ENCODE measurements at places on chromosomes 7 and 10.

GRCh38 chr10:128912568-128913311, 554.3 kb upstream of the MGMT start:
- no peak for DNase-seq

GRCh38 chr7:99035723-99036545, 108.0 kb downstream of the SMURF1 start:
- no peak for DNase-seq

DNA sequence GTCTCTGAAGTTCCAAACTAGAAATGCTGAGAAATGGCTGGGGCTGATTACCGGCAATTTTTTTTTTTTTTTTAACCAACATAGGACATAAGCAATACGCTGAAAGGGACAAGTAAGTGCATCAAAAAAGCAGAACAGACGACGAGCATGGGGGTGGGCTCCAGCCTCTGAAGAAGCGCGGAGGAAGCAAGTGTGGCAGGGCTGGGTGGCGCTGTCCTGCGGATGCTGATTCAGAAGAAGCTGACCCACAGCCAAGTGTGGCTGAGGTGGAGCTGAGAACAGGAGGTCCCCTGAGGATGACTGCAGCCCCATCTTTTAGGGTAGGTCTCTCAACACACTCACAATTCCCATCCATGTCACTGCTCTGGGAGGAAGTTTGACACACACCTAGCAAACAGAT, 65.6 kb downstream of the CTBP2 start:
- DNase-seq, result peak; percentile 51

GRCh38 chr7:66143876-66144332, 29.3 kb downstream of the CRCP start:
- DNase-seq, result no peak

DNA sequence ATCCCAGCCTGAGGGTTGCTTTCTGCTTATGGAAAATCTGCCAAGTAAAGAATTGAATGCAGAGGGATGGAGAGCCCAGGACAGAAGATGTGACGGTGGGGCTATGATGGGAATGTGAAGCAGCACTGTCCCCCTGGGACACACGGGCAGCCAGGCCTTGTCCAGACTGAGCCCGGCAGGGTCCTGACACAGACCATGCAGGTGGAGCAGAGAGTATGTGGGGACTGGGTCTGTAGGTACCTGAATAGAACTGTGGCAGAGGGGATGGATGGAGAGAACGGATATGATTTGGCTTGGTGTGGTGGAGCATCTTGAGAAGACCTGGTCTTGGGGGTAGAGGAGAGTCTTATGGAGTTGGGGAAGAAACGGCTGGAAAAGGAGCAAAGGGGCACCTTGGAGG, 732 bp upstream of the LRRC18 start:
- no peak for DNase-seq

GRCh38 chr7:140176122-140176701, 571 bp downstream of the KDM7A start:
- no peak for DNase-seq

- no peak for DNase-seq
Observed at GRCh38 chr7:93835702-93836101, 54.9 kb downstream of the TFPI2 start.

- no peak for DNase-seq
Observed at GRCh38 chr10:23886355-23886754, 322.6 kb upstream of the KIAA1217 start.

DNA sequence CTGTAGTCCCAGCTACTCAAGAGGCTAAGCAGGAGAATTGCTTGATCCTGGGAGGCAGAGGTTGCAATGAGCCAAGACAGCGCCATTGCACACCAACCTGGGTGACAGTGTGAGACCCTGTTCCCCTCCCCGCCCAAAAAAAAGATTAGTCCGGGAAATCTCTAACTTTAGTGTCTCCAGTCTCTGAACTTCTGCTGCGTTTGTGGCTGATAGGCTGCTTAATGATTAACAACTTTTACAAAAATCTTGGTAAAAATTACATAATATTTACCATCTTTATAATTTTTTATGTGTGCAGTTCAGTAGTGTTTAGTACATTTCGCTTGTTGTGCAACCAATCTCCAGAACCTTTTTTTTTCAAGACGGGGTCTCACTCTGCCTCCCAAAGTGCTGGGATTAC, 9.7 kb upstream of the PLAU start:
- DNase-seq, result no peak

DNA sequence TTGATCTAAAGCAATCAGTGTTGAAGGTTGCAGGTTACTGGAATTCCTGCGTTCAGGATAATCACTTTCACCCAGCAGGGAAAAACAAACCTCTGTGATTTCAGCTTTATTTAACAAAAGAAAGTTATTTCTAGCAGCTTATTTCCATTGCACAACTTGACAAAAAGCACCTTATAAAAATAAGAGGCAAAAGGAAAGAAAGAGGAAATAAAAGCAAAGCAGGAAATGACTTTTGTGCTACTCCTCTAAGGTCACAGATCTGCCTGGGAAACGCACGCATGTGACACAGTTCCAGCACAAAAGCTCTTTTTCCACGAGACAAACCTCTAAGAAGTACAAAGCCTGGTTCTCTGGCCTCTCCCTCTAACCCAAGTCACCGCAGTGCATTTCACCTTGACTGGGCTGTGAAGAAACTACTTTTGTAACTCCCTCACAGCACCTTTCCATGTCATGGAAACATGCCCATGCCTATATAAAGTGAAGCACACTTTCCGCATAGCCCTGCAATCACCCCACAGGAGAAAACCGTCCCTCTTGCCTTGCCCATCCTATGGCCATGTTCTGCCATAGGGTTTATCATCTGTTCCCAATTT, 870 bp downstream of the ANK3 start:
- DNase-seq, result peak; percentile 10

- DNase-seq, result no peak
Observed at GRCh38 chr7:131797841-131798240, 241.4 kb upstream of the PODXL start.

- no peak for DNase-seq
Observed at GRCh38 chr7:104767826-104768536, 246.0 kb upstream of the KMT2E start.

- DNase-seq, result no peak
Observed at GRCh38 chr10:753530-753929, 64.1 kb upstream of the DIP2C start.

- DNase-seq, result no peak
Observed at GRCh38 chr7:123539871-123540270, 5.5 kb upstream of the IQUB start.

DNA sequence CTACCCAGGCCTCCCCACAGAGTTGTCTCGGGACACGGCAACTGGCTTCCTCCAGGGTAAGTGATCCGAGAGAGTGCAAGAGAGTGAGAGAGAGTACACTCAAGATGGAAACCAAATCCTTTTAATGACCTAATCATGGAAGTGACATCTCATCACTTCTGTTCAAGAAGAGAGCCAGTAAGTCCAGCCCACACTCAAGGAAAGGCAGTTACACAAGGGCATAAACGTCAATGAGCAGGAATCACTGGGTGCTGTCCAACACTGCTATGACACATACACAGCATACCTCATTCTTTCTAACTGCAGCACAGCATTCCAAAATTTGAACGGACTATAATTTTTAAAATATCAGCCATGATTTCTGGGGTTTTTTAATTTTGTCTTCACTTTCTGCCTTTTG, 29.3 kb upstream of the OSBPL3 start:
- DNase-seq, result peak; percentile 25

DNA sequence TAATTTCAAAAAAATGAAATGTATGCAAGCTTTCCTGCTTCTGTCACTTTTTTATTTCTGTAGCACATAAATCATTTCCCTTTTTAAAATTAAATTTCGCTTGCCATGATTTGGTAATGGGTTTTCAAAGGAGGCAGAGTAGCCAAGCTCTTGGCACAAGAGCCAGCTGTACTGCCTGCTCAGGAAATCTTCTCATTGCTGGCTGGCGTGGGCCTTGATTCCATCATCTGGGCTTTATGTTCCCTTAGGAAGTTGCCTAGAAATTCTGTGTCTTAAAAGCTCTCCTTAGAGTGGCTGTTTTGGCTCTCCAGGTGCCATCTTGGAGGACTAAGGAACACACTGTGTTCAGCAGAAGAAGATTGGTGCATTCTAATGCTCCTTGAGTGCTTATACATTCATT, 107.4 kb downstream of the ARID5B start:
- DNase-seq, result no peak

GRCh38 chr10:130128062-130128781, 8.0 kb upstream of the GLRX3 start:
- DNase-seq, result no peak

GRCh38 chr10:23067939-23068775, 27.2 kb upstream of the MSRB2 start:
- peak; percentile 72 for DNase-seq

DNA sequence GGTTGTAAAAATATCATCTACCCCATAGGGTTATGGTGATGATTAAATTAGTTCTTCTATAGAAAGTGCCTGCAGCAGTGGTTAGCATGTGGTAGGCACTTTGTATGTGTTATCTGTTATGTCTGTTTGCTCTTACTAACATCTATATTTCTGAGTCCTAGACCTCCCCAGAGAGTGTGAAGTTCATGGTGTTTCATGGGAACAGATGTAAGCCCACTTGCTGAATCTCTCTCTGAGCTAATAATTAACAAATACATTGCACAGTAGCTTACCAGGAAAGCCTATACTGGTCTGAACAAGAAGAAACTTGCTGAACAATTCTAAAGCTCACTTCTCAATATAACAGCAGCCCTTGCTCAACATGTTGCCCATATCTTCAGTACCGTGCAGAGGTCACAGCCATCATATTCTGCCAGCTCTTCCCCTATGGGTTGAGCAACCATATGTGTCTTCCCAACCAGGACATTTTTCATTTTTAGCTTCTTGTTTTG, 100.1 kb downstream of the NPSR1 start:
- DNase-seq, result no peak

- no peak for DNase-seq
Observed at GRCh38 chr7:85776691-85777345, 590.0 kb upstream of the SEMA3D start.

GRCh38 chr10:34343764-34344163, 471.3 kb downstream of the PARD3 start:
- no peak for DNase-seq

GRCh38 chr10:124614003-124614659, 130.0 kb downstream of the FAM53B start:
- DNase-seq, result no peak

DNA sequence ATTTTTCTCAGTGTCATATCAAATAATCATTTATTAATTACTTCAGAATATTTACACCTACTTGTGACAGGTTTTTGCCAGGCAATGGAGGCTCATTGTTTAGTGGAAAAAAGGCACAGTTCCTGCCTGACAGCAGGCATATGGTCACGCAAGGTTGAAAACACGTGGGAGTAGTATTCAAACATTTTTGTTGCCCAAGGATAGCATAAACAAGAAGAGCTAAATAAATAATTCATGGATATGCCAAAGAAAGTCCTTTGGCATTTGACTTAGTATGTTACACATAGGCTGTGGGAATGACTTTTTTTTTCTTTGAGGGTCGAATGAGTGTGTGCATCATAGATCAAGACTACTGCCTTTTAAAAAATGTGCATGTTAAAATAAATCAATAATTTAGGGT, 120.5 kb upstream of the SEMA3E start:
- no peak for DNase-seq

GRCh38 chr10:116910910-116911309, 61.6 kb downstream of the ENO4 start:
- DNase-seq, result no peak

DNA sequence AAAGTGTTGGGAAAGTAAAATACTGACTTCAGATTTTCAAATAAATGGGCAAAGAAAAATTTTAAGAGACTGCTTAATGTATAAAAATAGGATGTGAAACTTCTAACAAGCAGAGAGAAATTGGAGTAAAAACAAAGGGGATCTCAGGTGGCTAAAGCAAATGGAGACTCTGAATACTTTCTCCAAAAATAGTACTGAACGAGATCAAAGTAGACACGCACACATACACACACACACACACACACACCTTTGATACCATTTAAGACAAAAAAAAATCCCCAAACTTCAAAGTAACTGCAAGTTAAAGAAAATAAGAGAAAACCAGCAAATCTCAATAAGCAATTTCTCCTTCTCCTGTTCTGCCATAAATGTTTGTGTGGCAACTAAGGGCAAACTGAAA, 307.3 kb downstream of the CRPPA start:
- DNase-seq, result no peak

DNA sequence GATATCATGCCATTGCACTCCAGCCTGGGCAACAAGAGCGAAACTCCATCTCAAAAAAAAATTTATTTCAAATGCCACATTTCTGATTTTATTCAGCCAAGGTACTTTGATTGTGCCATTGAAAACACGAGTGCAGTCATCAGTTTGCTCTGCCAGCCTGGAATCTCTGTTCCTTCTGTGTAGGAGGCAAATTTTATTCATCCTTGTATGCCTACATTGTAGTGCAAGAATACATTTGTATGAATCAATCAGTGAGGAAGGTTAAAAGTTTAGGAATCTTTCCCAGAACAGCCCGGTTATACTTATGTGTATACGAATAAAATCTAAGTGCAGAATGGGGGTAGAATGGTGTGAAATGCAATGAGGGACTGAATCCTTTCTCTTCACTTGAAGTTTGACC, 886 bp upstream of the TET1 start:
- no peak for DNase-seq

DNA sequence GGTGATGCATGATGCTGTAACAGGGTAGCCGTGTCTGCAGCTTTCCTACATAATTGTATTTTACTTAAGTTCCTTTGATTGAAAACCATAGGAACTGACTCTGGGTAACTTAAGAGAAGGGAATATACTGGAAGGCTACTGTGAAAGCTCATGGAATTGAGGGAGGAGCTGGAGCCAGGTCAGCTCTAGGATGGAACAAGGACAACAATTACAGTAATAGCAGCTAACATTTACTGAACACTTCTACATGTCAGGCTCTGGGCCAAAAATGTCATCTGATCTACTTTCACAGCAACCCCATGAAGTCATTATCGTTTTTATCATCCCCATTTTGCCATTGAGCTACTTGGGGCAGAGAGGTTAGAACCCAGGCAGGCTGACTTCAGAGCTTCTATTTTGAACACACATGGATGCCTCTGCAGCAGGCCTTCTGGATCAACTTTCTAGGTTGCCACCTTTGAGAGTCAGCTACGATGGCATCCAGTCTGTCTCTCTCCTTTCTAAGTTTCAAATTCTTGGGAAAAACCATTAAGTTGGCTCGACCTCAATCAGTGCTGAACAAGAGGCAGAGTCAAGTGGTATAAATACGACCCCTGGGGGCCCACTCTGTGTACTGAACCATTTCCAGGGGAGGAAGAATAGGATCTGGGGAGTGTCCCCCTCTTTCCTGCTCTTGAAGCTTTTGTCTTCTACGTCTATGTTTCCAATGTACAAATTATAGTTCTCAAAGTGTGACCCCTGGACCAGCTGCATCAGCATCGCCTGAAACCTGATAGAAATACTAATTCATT, 272.3 kb upstream of the PLPP4 start:
- DNase-seq, result no peak

GRCh38 chr10:15789793-15790525, 70.2 kb upstream of the ITGA8 start:
- no peak for DNase-seq

DNA sequence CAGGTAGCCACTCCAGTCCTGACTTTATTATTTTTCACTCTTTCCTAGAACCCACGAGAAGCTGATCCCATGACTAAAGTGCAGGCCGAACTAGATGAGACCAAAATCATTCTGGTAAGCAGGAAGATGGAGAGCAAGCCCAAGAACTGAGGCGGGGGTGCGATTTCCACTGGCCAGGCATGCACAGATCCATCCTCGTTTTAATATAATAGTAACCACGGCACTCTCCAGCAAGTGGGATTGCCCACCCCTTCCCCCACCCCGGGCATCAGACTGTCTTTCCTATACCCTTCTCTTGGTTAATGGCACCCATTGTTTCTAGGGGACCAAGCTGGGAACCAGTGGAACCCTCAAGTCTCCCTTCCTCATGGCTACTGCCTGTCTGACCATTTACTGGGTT, 7.3 kb downstream of the YKT6 start:
- no peak for DNase-seq

GRCh38 chr10:111297351-111297848, 220.6 kb downstream of the ADRA2A start:
- no peak for DNase-seq

Data from inflammatory macrophage (primary cell).